ENCODE measurements at places on chromosomes 6 and 20.
A peak's percentile ranks its signal among the peaks of the same experiment; 100 is the strongest.

- DNase-seq, result peak; percentile 42
Observed at GRCh38 chr20:63980317-63980805, 571 bp upstream of the PRPF6 start.

DNA sequence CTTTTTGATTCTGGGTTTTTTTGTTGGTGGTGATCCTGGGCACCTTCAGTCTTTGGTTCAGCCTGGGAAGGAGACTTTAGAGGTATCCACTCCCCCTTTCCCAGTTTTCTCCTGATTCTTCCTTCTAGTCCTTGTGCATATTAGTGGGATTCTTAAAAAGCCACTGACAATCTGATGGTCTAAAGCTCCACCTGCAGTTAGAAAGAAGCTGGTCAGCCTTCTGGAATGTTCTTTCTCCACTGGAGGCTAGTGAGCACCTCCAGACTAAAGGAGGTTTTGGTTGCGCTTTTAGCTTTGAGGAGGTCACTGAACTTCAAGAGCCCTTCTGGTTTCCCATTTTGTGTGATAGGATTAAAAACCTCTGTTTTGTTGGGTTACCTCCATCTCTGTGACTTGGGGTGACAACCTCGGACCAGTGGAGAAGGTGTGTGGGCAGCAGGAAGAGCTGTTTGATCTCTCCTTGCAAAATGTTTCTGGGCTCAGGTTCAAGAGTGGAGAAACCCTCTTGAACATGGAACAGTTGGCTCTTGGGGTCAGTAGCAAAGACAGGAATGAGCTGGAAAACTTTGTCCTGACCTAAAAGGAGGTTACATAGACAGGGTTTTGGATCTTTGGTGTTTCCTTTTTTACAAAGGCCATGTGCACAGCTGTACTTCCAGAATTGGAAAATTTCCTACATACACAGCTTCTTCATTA lies 29.0 kb downstream of the JARID2 start:
- no peak for DNase-seq

- DNase-seq, result no peak
Observed at GRCh38 chr20:44659931-44660330, 8.4 kb upstream of the ADA start.

DNA sequence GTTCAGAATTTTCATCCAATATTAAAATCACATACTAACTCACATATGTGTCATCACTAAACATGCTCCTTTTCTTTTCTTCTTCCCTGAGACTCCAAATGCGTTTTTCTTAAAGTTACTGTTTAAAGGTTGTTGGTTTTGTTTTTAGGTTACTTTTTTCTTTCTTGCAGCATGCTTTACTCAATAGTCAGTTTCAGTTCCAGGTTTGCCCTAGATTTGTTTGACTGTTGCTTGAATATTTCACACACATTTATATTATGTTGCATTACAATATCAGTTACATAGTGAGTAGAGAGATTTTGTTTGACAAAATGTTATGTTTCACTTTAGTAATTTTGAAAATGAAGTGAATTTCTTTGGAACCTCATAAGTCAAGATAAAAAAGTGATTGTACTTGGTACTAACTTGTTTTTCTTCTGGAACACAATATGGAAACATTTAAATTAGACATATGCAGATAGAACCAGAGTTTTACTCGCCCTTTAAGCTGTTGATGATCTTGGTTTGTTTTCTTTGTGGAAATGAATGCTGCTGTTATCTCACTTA lies 27.3 kb downstream of the FNDC1 start:
- no peak for DNase-seq

GRCh38 chr20:43430265-43431133 lies 27.2 kb upstream of the SRSF6 start:
- DNase-seq, result no peak

DNA sequence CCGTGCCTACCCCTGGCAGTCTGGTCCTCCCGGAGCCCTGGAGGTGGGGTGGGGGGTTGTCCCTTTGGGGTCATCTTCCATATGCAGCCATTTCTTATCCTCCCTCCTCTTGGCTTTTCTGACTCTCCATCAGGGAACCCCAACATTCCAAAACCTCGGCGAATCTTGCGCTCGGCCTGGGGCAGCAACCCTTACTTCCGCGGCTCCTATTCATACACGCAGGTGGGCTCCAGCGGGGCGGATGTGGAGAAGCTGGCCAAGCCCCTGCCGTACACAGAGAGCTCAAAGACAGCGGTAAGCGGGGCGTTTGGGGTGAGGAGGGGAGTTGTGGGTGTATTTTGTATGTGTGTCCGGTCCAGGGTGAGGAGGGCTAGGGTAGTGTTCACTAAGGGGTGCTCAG lies 168.0 kb upstream of the RNF24 start:
- no peak for DNase-seq

DNA sequence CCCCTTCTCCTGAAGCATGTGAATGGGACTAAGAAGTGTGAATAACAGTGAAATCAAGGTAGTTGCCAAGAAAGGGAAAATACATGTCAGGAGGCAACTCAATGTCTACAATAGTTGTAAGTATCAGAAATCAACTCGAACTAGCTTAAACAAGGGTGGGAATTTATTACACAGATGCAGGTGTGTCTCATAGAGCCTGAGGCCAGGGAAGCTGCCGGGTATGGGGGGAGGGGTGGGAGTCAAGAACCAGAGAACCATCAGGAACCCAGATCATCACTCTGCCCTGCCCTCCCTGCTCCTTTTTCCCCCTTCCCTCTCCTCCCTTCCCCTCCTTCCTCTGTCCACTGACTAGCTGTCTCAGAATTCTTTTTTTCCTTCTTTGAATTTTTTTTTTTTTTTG lies 34.9 kb upstream of the BMP6 start:
- DNase-seq, result no peak

- DNase-seq, result peak; percentile 43
Observed at GRCh38 chr20:4592316-4593148, 129.2 kb upstream of the PRND start.

- no peak for DNase-seq
Observed at GRCh38 chr6:95670011-95670463, 92.7 kb downstream of the MANEA start.

DNA sequence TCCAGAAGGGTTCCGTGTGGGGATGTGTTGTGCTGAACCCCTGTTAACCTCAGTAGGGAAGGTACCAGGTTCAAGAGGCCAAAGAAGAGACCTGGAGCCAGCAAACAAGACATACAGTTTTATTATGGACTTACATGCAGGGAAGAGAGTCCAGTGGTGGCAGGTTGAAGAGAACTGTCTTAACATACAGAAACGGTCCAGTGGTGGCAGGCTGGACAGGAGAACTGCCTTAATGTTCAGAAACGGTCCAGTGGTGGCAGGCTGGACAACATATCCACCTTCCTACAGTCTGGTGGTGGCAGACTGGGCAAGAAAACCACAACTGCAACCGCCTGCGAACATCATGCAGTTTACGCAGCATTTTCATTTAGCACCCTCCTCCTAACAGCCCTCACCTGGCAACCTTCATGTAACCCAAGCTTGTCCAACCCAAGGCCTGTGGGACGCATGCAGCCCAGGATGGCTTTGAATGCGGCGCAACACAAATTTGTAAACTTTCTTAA lies 75.9 kb downstream of the PHACTR3 start:
- no peak for DNase-seq

GRCh38 chr6:131212024-131212423 lies 76.8 kb downstream of the AKAP7 start:
- no peak for DNase-seq

- no peak for DNase-seq
Observed at GRCh38 chr6:39037082-39037508, 11.5 kb upstream of the GLP1R start.

DNA sequence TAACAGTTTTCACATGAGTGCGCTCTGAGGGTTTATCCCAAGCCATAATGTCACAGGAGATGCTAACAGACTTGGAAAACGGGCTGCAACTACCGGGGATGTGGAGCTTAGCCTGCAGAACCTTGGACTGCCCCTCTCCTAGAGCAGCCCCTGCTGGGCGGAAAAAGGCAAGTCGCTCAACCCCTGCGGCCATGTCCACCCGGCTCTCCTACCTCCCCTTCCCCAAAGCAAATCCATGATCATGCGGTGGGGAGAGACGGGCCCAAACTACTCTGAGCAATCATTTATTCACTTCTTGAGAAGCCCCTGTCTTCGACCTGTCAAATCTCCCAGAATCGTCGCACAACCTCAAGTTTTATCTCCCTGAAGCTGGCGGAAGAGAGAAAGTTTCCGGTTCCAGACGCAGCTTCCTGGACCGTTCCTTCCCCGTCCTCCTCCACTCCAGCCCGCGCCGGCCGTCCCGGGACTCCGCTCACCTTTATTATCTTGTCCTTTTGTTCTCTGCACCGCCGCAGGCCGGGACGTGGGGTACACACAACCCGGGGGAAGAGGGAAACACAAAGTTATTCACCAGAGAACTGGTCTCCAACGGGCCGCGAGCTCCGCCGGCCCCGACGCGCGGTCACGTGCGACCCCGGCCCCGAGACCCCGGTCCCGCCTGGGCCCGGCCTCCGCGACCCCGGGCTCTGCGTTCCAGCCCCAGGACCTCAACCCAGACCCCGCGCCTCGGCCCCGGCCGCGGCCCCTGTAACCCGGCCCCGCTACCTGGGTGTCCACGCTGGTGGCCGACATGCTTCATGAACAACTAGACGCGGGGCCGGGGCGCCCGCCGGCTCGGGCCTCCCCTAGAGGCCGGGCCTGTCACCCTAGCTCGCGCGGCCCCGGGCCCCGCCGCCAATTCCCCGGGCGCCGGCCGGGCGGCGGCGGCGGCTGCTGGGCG lies 560 bp downstream of the YTHDF1 start:
- no peak for DNase-seq

GRCh38 chr20:17650301-17651128 lies 31.5 kb downstream of the RRBP1 start:
- DNase-seq, result no peak

GRCh38 chr6:76510489-76510888 lies 438.0 kb upstream of the IMPG1 start:
- DNase-seq, result no peak

DNA sequence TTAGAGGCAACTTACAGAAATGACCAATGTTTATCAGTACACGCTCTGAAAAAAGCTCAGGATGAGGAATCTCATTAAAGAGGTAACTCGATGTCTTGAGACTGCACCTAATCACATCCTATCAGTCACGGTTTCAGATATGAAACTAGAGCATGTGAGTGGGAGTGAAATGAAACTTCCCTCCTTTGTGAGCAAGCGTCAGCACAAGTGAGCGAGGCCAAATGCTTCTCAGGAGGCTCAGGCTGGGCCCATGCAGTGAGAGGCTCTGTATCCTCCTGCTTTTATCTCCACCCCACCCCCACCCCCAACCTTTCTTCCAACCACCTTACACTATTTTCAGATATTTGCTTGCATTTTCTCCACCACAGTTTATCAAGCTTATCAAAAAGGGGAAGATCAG lies 140.8 kb upstream of the RIMS1 start:
- DNase-seq, result no peak

- DNase-seq, result no peak
Observed at GRCh38 chr6:13030396-13030795, 297.9 kb downstream of the TBC1D7 start.

- no peak for DNase-seq
Observed at GRCh38 chr6:132289756-132290155, 111.5 kb downstream of the MOXD1 start.

Measured in T-cell (primary cell).